ENCODE measurements at places on chromosomes 16 and 17. TPM values are rescaled to one million over a fixed set of nuclear protein-coding genes. Genes with fewer than 3 reads are reported as not detected.

KRT33B gene
- 1.1 TPM for total RNA-seq

THOC6 gene
- 21.8 TPM for total RNA-seq

SULT1A4 gene
- 1.2 TPM for total RNA-seq

MMP2 gene
- total RNA-seq: 2,259 TPM

MXRA7 gene
- total RNA-seq: 388 TPM

SEZ6L2 gene
- total RNA-seq: 2.9 TPM

GPR179 gene
- total RNA-seq: not detected

NRN1L gene
- not detected for total RNA-seq

ASPA gene
- 0.36 TPM for total RNA-seq

- H3K4me1 ChIP-seq: peaks cover 12% of the 10 kb centered on the region
- H3K27me3 ChIP-seq: no peaks in the 10 kb centered on the region
- DNase-seq: no peak
- H3K36me3 ChIP-seq: peaks cover 12% of the 10 kb centered on the region
- H3K4me3 ChIP-seq: peak overlapping the region; percentile 83
Observed at GRCh38 chr17:82457929-82458178, 687 bp upstream of the NARF start.

- H3K4me1 ChIP-seq: peaks cover 22% of the 10 kb centered on the region
- no peak overlapping the region for H3K4me3 ChIP-seq
- no peak overlapping the region for H3K27ac ChIP-seq
- H3K27me3 ChIP-seq: no peaks in the 10 kb centered on the region
- DNase-seq: peak; percentile 22
Observed at GRCh38 chr16:85316944-85317343, 204.7 kb upstream of the CIBAR2 start.

- DNase-seq: peak; percentile 82
- no peak overlapping the region for H3K27ac ChIP-seq
- no peaks in the 10 kb centered on the region for H3K36me3 ChIP-seq
- H3K27me3 ChIP-seq: no peaks in the 10 kb centered on the region
Observed at GRCh38 chr17:74962622-74963394, 9.8 kb downstream of the HID1 start.

- no peaks in the 10 kb centered on the region for H3K36me3 ChIP-seq
- peaks cover 24% of the 10 kb centered on the region for H3K27me3 ChIP-seq
- no peak overlapping the region for H3K27ac ChIP-seq
- DNase-seq: no peak
Observed at GRCh38 chr17:30241051-30241450, 5.6 kb upstream of the SLC6A4 start.

GRCh38 chr16:75679366-75679765 lies 2.6 kb upstream of the CPHXL2 start:
- no peaks in the 10 kb centered on the region for H3K4me1 ChIP-seq
- DNase-seq: no peak
- H3K27ac ChIP-seq: no peak overlapping the region
- no peaks in the 10 kb centered on the region for H3K36me3 ChIP-seq
- no peak overlapping the region for H3K4me3 ChIP-seq

GRCh38 chr16:88831838-88832237 lies 20.1 kb upstream of the APRT start:
- H3K27me3 ChIP-seq: no peaks in the 10 kb centered on the region
- no peak overlapping the region for H3K27ac ChIP-seq
- no peak overlapping the region for H3K4me3 ChIP-seq
- peak; percentile 95 for DNase-seq
- no peaks in the 10 kb centered on the region for H3K4me1 ChIP-seq

DNA sequence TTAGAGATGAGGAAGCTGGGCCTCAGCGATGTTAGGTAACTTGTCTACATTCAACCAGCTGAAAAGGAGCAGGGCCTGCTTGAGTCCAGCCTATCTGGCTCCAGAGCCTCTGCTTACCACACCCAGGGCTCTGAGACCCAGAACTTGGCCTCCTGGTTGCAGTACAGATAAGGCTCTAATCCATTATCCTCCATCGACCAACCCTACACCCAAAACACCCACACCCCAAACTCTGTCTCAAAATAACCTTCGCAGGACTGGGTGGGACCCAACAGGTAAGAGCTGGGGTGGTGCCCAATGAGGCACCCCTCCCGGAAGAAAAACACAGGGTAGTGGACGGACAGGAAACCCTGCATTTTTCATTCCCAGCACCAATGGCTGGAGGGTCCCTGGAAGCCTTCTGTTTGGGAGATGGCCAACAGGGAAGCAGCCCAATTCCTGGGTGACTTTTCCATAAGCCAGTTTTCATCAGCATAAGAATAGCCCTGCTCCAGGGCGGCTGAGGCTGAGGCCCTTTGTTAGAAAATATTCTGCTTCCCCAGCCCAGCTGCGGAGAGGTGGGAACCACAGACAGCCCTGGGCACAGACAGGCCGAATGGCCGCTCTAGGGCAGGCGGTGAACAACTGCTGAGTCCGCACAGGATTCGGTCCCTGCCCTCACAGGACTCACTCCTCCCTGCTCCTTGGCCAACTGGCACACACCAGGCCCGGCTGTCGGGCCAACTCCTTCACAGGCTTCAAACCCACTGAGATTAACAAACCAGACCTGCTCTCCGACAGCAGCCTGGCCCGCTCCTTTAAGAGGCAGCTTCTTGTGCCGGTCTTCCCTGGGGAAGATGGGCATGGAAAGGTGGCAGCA lies 9.8 kb downstream of the SMIM5 start:
- no peaks in the 10 kb centered on the region for H3K4me1 ChIP-seq
- H3K4me3 ChIP-seq: no peak overlapping the region
- no peak overlapping the region for H3K27ac ChIP-seq
- no peaks in the 10 kb centered on the region for H3K36me3 ChIP-seq

- H3K36me3 ChIP-seq: no peaks in the 10 kb centered on the region
- H3K27me3 ChIP-seq: no peaks in the 10 kb centered on the region
- H3K27ac ChIP-seq: no peak overlapping the region
- H3K4me1 ChIP-seq: peaks cover 20% of the 10 kb centered on the region
Observed at GRCh38 chr17:57940653-57941329, 14.4 kb downstream of the CUEDC1 start.

GRCh38 chr17:45334701-45335677 lies 18.2 kb upstream of the MAP3K14 start:
- H3K4me1 ChIP-seq: peaks cover 10% of the 10 kb centered on the region
- no peaks in the 10 kb centered on the region for H3K27me3 ChIP-seq
- peak; percentile 73 for DNase-seq
- no peaks in the 10 kb centered on the region for H3K36me3 ChIP-seq
- no peak overlapping the region for H3K27ac ChIP-seq

- H3K27ac ChIP-seq: no peak overlapping the region
- peaks cover 9% of the 10 kb centered on the region for H3K4me1 ChIP-seq
- H3K4me3 ChIP-seq: no peak overlapping the region
- H3K27me3 ChIP-seq: no peaks in the 10 kb centered on the region
- peaks cover 42% of the 10 kb centered on the region for H3K36me3 ChIP-seq
Observed at GRCh38 chr17:37466471-37466870, 23.2 kb upstream of the DUSP14 start.

DNA sequence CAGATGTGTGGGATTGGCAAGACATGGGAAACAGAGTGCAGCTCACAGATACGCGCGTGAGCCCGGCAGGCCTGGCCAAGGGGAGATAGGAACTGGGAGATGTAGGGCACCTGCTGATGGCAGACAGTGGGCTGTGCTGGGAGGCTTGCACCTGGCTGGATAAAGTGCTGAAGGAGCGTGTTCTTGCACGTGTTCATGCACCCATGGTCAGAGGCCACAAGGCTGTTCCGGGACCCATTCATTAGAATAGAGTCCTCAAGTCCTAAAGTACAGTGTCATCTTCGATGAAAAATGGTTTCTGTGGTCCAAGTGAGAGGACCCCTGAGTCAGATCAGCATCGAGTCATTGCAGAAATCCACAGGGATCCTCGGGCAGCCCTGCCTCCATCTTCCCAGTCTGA lies 236.4 kb downstream of the CCDC182 start:
- H3K27ac ChIP-seq: no peak overlapping the region
- H3K4me3 ChIP-seq: no peak overlapping the region
- H3K27me3 ChIP-seq: no peaks in the 10 kb centered on the region
- peaks cover 5% of the 10 kb centered on the region for H3K4me1 ChIP-seq
- DNase-seq: no peak

DNA sequence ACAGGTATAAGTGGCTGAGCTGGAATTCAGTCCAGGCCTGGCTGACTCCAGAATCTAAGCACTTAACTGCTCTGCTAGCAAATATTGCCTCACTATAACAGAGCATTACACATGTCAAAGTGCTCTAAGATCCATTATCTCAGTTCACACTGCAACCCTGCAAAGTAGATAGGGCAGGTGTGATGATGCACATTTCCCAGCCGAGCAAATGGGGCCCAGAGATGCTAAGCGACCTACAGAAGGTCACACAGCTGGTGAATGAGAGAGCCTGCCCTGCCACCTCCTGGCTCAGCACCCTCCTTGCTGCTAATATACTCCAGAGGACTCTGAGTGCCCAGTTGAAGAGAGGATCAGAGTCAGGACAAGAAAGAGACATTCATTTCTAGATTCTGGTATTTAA lies 73.6 kb upstream of the CCL1 start:
- peaks cover 7% of the 10 kb centered on the region for H3K27me3 ChIP-seq
- H3K4me1 ChIP-seq: no peaks in the 10 kb centered on the region
- no peak overlapping the region for H3K27ac ChIP-seq
- no peaks in the 10 kb centered on the region for H3K36me3 ChIP-seq
- H3K4me3 ChIP-seq: no peak overlapping the region

GRCh38 chr17:77503916-77504651 lies 363.3 kb downstream of the SEC14L1 start:
- H3K27me3 ChIP-seq: no peaks in the 10 kb centered on the region
- H3K4me3 ChIP-seq: no peak overlapping the region
- peak; percentile 85 for DNase-seq
- H3K36me3 ChIP-seq: peaks cover 25% of the 10 kb centered on the region

GRCh38 chr17:7493941-7494340 lies 9.8 kb downstream of the POLR2A start:
- H3K27ac ChIP-seq: no peak overlapping the region
- H3K4me3 ChIP-seq: no peak overlapping the region
- H3K27me3 ChIP-seq: no peaks in the 10 kb centered on the region
- peak; percentile 51 for DNase-seq
- peaks cover 37% of the 10 kb centered on the region for H3K36me3 ChIP-seq

GRCh38 chr17:48551214-48551555 lies 6.3 kb upstream of the HOXB2 start:
- H3K27ac ChIP-seq: no peak overlapping the region
- H3K27me3 ChIP-seq: peaks cover 84% of the 10 kb centered on the region
- H3K4me1 ChIP-seq: no peaks in the 10 kb centered on the region

DNA sequence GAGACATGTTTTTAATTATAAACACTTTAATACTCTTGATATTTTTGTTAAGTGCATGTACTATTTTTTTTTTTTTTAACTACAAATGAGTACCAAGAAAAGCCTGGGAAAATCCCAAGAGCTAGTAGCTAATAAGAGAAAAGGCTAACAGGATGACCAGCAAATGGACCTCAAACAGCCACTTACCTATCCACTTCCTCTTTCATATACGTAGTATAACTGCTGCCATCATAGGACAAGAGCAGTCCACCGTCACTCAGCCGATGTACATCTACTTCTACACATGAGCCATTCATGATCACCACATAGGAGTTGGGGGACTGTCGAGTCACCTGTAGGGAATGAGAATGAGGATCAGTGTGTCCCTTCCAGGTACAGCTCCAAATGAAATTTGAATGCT lies 128.0 kb upstream of the C17orf78 start:
- H3K27ac ChIP-seq: no peak overlapping the region
- H3K36me3 ChIP-seq: peaks cover 56% of the 10 kb centered on the region
- no peaks in the 10 kb centered on the region for H3K27me3 ChIP-seq

DNA sequence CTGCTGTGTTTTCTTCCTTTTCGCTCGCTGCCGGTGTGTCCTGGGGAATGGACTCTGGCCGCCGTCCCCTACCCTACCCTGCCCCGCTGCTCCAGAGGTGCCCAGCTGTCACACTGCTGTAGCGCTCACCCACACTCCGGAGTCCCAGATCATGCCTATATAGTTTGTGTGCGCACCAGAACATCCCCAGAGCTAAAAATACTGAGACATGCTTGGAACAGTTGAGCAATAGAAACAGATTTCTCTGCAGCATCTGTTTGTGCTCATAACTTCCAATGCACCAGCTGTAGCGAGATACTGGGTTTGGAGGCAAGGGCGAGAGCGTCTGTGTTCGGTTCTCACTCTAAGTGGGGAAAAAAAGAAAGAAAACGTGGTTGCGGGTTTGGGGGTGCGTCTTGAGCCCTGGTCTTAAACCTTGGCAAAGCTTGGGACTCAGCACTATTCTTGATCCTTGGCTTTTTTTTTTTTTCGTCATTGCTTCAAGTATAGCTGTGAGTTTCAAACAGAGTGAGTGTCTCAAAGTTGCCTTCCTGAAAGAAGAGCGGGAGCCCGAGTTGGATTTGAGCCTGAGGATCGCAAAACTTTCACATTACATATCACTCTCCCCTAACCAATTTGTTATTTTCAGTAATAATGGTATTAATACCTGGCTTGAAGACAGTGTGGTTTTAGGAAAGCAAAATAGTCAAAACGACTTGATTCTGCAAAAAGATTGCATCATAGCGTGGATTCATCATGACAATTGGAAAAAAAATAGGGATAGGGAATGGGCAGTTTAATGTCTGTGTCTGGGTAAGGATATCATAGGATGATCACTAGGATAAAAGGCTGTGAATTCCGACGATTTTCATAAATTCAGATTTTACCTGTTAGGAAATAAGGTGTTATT lies 621 bp downstream of the KCNJ2 start:
- H3K27me3 ChIP-seq: peaks cover 17% of the 10 kb centered on the region
- DNase-seq: no peak
- H3K36me3 ChIP-seq: no peaks in the 10 kb centered on the region
- H3K4me1 ChIP-seq: peaks cover 3% of the 10 kb centered on the region
- H3K4me3 ChIP-seq: peak overlapping the region; percentile 73
- H3K27ac ChIP-seq: no peak overlapping the region

Measured in osteoblast (primary cell).